ENCODE measurements at places on chromosomes 11 and 22.

GRCh38 chr11:77081976-77082836 is 15.4 kb downstream of the CAPN5 start:
- no peak for DNase-seq

GRCh38 chr11:108726077-108726800 is 61.4 kb downstream of the DDX10 start:
- no peak for DNase-seq

- no peak for DNase-seq
Measured at GRCh38 chr11:126592496-126593410, 237.3 kb downstream of the ST3GAL4 start.

DNA sequence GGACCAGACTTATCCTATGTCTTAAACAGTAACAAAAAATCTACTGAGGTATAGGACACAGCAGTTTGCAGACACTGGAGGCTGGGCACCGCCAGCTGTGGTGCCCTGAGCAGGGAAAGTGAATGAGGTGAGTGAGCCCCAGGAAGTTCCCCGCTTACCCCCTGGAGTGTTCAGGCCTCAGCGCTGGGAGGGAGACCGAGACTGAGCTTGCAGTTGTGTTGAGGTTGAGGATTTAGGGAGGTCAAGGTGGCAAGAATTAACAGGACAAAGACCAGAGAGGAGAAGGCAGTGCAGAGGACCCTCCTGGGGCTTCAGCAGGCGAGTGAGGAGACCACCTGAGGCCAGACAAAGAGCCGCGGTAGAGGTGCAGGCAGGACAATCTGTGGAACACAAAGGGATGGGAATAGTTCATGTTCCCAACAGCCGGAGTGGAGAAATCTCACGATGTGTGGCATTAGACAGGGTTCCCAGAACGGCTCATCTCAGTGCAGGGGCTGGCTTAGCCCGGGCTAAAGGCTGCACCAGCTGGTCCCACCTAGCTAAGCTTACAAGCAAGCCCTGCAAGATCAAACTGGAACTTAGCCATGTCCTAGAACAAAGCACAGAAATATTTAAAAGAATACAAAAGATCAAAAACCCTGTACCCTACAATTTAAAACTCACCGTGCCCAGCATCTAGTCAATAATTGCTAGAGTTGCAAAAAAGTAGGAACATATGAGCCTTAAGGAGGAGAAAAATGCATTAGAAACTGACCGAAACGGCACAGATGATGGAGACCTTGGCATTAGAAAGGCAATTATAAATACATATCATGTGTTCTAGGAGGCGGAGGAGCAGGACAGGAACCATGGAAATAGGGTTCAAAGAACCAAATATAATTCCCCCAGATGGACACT is 47.4 kb upstream of the PITPNB start:
- DNase-seq: no peak

- DNase-seq: no peak
Measured at GRCh38 chr11:41714101-41714500, 254.6 kb upstream of the LRRC4C start.

- DNase-seq: no peak
Measured at GRCh38 chr11:78577495-78577894, 2.8 kb upstream of the NARS2 start.

GRCh38 chr11:72741849-72742512 is 10.2 kb downstream of the ARAP1 start:
- no peak for DNase-seq

DNA sequence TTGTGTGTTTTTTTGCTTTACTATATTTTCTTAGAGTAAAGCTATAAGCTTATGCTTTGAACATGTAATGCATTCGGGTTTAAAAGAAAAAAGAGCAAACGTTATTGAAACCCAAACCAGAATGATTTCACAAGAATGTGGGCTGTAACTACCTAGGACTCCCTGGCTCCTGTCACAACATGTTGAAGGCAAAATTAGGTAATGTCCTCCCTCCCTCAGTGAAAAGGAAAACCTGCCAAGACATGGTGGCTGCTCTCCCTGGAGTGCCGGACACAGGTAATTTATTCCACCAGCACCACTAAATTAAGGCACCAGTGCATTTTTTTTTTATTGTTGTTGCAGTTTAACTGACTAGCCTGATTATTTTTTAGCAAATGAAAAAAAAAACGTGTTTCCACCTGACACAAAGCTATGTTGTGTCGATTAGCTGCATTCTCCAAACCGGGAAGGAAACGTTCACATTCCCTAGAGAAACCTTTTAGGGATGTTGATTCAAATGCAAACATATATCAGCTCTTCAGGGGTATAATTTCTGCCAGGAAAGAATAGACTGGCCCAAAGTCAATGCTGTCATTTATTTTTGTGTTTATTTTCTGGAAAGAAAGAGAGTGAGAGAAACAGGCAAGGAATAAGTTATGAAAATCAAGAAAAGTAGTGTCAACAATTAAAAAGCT is 134.6 kb downstream of the CCDC34 start:
- DNase-seq: no peak

DNA sequence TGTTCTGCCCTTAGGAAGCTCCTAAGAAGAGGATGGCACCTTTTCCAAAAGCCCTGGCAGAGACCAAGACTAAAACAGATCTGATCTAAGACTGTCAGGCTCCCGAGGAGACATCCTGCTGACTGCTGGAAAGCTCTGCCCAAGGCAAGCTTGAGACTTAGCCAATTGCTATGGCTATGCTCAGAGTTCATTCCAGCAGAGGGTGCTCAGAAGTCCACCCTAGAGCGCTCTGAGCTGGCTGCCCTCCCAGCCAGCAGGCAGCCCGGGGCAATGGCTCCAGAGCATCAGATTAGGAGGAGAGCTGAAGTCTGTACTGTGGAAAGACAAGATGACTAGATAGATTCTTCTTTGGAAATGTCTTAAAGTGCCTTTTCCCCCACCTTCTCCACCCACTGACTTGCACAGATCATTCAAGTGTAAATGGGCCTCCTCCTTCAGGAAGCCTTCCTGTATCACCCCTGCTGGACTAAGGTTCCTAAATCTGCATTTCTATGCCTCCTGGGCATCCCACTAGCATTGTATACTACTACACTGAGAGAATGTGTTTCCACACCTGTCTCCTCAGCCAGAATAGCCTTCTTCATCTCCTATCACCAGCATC is 23.4 kb downstream of the LRRC55 start:
- no peak for DNase-seq

DNA sequence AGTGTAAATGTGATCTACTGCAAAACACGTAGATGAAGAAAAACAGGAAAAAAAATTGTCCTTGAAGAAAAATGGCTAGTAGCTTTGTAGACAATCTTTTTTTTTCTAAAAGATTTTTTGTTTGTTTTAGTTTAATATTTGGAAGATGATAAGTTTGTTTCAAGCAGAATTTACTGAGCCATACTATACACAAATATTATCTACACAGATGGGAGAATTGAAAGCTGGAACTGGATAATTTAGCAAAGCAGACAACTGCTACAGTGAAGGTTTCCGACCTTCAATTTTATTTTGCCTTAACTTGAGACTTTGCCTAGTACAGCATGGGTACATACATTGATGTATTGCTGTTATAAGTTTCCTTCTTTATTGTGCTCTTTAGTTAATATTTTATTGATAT is 313.0 kb upstream of the PDGFD start:
- DNase-seq: no peak

- DNase-seq: no peak
Measured at GRCh38 chr11:129352676-129353075, 23.0 kb upstream of the BARX2 start.

GRCh38 chr11:126310992-126311310 is 7.1 kb downstream of the DCPS start:
- DNase-seq: no peak

DNA sequence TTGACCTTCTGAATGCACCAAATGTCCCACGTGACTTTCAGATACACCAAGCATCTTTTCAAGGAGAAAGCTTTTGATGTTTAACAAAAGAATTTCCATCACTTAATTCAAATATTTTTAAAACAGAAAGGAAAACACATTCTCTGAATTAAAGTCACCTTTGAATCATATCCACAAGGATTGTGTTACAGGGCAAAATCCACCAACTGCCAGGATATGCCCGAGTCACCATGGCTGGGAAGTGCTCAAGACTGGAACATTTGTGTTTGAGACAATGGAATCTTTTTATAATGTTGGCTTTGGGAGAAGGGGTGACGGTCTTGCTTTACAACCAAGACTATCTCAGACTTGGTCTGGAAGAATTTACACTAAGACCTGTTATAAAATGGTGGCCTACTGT is 40.8 kb downstream of the BID start:
- no peak for DNase-seq

DNA sequence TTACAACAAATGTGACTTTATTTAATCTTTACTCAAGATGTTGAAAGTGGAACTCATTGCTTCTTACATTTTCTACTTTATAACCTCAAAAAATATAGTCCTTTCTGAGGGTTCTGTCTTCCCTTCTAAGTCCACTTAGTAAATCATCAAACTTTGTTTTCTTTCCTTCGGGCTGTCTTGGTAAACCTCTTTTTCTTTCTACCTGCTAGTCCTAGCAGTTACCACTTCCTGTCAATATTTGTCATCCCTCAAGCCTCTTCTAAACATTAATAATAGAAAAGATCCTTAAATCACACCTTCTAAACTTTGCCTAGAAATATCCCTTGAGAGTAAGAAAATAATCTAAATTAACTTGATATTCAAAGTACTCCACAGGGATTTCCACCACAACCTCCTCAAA is 580.4 kb downstream of the CNTN5 start:
- no peak for DNase-seq

DNA sequence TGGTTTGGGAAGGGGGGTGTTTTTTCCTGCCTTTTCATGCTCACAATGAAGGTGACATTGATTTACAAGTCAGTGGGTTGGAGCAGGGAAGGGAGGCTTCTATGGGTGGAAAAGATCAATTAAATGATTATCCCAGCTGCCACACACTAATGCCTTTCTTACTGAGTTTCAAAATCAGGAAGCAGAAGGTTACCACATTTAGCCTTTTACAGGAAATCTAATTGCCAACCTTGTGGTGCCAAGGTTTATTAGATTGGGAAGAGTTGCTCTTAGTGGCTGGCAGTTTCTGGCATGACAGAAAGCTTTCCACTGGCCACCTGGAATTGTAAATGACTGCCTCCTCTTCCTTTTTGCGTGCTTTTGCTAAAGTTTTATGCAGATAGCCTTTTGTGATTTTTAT is 98.7 kb downstream of the NAV2 start:
- no peak for DNase-seq

- no peak for DNase-seq
Measured at GRCh38 chr11:61035526-61035835, 64.0 kb downstream of the CD6 start.

DNA sequence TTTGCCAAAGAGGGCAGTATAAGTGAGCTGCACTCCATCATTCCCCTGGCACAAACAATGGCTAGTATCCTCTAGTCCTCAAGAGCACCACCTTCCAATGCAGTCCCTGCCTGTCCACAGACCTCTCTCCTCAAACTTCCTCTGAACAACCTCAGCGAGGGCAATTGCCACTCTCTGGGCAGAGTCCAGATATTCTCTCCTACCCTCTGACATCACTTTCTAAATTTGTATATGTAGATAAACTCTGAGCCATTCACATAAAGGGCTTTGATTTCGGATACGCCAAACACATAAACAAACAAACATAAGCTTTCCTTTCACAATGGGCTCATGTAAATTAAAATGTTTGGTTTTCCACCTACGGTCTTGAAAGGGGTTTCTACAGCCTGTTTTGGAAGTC is 3.0 kb upstream of the SLC43A3 start:
- no peak for DNase-seq

DNA sequence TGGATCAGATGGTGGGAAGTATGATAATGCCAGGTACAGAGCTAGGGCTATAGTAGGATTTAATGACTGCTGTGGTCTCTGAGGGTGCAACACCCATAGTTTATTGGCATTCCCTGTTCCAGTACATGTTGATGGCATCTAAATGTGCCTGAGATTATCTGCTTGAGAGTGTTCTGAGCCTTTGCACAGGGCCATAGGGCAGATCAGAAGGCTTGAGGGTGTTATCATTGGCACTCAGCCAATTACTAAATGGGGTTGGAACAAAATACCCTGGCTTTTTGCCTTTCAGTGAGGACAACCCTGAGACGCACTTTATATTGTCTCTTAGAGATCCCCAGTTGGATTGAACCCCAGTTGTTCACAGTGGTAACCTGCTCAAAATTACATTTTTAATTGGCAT is 6.7 kb downstream of the SLC5A12 start:
- DNase-seq: no peak

- peak; percentile 51 for DNase-seq
Measured at GRCh38 chr22:41939981-41940831, 6.7 kb downstream of the CENPM start.

GRCh38 chr22:45984316-45984916 is 7.5 kb upstream of the WNT7B start:
- no peak for DNase-seq

GRCh38 chr11:44275241-44275640 is 34.7 kb downstream of the ALX4 start:
- no peak for DNase-seq

DNA sequence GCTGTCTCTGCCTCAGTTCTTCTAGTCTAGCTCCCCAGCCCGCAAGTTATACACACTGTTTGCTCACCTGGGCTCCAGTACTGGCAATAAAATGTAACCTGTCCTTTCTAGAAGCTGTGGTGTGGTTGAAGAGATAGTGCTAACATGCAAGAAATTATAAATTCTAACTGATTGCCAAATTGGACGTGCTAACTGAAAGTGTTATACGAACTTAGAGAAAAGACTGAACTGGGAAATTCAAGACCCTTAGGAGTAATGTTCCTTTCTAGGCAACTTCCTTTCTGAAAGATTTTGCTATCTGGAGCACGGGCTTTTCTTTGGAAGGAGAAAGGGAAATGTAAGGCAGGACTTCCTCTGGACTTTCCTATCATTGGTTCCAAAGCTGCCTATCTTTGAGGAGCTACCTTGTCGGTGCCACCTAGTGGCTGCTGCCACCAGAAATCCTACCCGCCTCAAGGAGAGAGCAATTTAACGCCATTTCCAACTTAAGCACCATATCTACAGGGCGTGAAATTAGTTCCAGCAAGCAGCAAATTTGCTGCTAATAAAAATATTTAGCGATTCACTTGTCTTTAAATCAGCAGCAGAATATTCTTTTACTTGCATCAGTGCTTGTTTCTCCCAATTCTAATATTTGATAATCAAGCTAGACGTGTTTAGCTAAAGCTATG is 12.7 kb upstream of the TMEM218 start:
- no peak for DNase-seq

DNA sequence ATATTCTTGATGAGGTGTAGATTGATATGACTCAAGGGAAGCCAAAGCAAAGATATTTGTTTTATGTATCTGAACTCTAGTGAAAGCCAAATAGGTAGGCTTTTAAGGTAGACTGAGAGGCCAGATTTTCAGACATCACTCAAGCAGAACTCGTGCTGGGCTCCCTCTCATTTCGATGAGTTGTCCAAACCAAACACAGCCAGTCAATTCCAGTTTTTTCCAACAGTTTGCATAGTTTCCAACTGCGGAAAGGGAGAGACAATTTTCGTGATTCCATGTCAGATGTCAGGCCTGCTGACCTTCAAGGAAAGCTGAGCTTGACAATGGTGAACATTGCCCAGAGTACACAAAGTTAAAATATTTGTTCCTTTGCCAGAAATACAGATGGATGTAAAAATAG is 110.9 kb upstream of the MPPED2 start:
- DNase-seq: no peak
